T47D (cell line): ENCODE measurements at places on chromosomes 13 and 19.

DNA sequence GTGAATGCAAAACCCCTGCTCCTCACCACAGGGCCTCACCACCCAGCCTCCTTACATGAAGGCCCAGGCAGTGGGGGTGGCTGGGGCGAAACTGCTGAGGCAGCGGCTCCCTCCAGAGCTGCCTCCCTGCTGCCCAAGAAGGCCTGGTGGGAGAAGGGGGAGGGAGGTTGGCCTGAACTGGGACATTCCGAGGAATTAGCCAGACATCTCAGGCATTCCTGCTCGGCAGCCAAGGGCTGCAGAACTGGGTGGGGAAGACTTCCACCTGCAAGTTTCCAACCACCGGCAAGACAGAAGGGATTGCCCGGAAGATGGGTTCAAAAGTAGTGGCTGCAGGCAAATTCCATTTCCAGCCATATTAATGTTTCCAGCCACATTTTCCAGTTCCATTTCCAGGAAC lies 2.3 kb upstream of the PSPN start:
- DNase-seq, result peak; percentile 14

DNA sequence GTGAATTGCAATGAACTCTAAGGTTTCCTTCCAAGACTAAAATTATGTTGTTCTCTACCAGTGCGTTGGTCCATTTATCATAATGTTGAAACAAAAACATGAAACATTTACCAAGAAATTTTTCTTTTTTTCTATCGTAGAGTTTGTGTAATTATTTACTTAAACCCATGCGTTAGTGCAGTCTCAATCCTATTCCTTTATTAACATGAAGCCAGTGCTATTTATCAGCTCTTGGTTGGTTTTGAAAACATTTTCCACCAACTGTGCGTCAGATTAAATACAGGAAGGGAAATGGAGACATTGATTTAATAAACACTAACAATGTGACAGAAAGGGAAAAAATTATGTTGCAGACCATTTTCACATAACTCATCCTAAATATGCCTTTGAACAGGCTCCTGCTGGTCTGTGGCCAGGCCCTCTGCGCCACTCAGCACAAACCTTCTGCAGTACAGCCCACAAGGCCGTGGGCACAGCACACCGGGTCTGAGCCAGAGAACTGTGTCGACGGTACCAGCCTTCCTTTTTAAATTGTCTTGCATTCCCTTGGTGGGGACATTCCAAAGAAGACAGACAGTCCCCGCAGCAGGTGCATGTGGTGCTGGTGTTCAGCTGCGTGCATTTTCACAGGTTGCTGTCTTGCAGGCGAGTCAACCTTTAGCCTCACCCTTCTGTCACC lies 135.8 kb downstream of the SHISA2 start:
- DNase-seq, result no peak

GRCh38 chr13:108859197-108860012 lies 230.0 kb downstream of the MYO16 start:
- DNase-seq, result peak; percentile 52

DNA sequence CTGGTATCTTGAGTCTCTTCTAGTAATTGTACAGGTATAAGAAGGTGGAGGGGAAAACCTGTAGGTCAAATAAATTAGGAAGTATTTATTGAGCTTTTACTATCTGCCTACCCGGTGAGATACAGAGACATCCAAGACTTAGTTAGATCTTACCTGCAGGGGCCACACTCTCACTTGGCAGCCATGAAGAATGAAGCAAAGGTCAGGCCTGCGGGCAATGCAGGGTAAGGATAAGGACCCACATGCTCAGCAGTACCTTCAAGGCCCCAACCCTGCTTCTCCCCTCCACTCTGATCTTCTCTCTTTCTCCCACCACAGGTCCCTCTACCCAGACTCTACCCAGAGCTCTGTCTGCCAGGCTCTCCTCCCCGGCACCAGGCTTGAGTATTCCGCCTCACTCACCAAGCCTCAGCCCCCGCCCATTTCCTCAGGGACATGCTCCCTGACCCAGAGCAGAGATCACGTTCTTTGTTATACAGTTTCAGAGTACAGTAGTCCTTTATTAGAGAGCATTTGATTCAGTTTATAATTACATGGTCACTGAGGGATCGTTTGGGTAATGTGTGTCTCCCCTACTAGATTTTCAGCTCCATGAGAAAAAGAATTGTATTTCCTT lies 18.9 kb upstream of the CLDN10 start:
- DNase-seq, result no peak

DNA sequence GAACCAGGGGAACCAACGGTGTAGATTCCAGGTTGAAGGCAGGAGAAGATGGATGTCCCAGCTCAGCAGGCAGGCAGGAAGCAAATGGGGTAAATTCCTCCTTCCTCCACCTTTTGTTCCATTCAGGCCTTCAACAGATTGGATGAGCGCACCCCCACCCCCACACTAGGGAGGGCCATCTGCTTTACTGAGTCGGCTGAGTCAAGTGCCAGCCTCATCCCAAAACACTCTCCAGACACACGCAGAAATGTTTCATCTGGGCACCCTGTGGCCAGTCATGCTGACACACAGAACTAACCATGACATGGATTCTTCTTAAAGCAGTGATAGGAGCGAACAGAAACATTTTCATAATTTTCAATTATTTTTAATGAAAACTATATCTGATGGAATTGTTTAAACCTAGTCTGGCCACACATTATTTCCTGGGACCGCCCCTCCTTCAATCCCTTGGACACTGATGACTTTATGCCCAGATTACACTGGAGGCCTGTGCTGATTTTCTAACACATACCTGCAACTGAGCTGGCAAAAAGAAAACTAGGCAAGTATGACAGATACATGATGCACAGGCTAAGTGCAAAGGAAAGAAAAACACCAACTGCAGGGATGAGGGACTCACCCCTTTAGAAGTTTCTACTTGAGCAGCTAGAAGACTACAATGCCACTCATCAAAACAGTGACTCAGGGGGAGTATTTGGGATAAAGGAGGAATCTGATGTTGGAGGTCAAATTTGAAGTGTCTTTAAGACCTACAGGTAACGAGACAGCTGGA lies 154.2 kb downstream of the TNFRSF19 start:
- DNase-seq, result no peak

DNA sequence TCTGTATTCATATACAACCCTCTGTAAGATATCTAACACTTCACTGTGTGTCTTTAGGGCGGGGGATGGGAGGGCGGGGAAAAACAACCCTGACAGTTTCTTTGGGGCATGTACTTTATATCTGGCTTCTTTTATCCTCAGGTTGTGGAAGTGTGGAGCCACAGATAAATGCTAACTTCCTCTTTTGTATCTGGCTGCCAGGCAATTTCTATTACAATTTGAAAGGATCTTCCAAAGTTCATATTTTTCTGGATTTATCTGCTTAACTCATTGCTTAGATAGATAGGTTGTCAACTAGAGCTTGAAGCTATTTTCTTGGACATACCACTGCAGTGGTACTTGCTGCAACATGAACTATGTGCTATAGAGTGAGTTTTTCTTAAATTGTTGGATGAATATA lies 393.0 kb downstream of the LMO7 start:
- DNase-seq, result no peak

DNA sequence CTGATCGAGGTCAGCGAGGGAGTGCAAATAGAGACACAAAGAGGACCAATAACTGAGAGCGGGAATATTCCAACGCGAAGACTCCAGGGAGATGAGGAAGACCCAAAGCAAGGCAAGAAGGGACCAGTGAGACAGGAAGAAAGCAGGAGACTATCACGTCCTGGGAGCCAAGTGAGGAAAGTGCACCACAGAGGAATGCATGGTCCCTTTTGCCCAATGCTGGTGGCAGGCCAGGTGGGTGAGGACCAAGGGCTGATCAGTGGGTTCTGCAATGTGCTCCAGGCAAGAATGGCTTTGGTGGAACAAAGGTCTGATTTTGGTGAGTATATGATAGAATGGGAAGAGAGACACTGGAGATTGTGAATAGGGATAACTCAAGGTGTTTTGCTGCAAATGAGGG lies 25.4 kb downstream of the CHST8 start:
- no peak for DNase-seq

DNA sequence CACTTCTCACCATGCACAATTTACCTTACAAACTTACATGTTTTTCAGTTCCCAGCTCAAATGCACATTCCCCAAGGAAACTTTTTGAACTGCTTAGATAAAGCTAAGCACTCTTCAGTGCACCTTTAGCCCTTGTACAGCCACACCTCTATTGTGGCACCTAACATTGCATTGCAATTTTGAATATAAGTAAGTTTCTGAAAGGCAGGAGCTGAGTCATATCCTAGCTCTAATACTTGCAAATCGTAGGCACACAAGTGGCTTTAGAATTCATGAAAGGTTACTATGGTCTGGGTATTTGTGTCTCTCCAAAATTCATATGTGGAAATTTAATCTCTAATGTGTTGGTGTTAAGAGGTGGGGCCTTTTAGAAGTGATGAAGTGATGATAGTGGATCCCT lies 4.9 kb upstream of the ESD start:
- no peak for DNase-seq

DNA sequence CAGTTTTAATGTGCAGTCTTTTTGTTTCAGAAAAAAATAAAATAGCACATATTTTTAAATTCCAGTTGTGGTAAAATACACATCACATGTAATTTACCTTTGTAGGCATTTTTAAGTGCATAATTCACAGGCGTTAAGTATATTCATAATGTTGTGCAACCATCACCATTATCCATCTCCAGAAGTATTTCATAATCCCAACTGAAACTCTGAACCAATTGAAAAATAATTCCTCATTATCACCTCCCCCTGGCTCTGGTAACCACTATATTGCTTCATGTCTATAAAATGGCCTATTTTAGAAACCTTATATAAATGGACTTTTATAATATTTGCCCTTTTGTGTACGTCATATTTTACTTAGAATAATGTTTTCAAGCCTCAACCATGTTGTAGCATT lies 756.5 kb upstream of the KLHL1 start:
- DNase-seq, result no peak

GRCh38 chr13:63457186-63457585 lies 2041.5 kb upstream of the PCDH20 start:
- DNase-seq, result no peak

GRCh38 chr19:16135430-16136127 lies 7.9 kb upstream of the HSH2D start:
- DNase-seq, result no peak

DNA sequence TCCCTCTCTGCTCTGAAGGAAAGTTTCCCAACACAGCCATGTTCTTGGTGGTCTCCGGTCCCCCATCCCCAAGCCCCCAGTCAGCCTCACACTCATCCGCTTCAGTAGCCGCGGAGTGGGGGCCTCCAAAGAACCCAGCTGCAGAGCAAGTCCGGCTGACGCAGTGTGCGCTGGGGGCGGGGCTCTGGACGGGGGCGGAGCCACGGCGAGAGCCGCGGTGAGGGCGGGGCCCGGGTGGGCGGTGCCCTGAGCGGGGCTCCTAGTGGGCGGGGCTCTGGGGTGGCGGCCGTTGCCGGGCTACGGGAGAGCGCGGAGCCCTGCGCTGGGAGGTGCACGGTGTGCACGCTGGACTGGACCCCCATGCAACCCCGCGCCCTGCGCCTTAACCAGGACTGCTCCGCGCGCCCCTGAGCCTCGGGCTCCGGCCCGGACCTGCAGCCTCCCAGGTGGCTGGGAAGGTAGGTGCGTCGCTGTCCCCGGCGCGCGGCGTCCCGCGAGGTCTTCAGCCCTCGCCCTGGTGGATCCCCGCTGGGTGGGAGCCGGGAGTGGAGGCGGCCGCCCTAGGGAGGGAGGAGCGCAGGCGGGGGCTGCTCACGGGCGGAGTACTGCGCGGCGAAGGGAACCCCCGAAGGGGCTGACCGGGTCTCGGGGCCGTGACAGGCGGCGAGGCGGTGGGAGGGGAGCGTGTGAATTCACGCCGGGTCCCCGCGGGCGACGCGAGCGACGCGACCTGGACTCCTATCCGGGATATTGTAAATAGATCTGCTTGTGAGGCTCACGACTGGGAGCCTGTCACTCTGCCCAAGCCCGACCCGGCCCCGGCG lies 9.1 kb downstream of the TNFRSF19 start:
- peak; percentile 51 for DNase-seq

DNA sequence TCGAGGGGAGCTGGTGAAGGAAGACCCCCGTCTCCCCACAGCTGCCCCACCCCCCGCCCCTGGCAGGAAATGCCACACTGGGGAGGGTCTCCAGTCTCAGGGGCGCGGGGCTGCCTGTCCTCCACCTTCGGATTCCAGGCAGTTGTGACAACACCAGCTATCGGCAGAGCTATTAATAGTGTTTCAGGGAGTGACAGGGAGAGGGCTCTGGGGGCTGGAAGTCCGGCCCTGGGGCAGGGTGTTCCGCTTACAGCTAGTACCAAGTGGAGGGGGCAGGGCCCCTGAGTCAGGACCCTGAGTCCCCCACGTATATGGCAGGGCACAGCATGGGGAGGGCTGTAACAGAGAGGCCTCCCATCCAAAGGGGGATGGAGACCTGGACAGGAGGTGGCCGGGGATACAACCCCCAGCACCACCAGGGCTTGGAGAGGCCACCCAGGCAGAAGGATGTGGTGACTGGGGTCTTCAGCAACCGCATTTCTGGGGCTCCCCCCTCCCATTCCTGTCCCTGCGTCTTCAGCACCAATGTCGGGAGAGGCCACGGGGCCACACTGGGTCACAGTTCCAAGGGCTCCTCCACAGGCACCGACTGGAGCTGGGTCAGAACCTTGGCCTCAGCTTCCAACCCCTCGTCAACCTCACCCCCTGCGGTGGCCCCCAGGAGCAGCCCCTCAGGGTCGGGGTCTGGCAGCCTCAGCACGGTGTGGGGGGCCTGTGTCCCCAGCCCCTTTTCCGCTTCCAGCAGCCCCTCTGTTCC lies 3.9 kb downstream of the SIX5 start:
- DNase-seq, result no peak

GRCh38 chr19:18484992-18485391 lies 36.9 kb downstream of the ELL start:
- DNase-seq, result no peak

GRCh38 chr13:43167731-43168130 lies 144.3 kb downstream of the DNAJC15 start:
- DNase-seq, result no peak

DNA sequence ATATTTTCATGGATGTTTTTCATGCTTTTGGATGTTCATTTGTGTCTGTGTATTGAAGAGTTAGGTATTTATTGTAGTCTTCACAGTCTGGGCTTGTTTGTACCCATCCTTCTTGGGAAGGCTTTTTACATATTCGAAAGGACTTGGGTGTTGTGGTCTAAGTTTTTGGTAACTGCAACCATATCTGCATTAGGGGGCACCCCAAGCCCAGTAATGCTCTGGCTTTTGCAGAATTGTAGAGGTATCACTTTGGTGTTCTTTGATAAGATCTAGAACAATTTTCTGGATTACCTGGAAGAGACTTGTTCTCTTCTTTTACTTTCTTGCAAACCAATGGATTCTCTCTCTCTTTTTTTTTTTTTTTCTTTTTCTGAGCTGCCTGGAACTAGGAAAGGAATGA lies 581.3 kb downstream of the DACH1 start:
- no peak for DNase-seq

GRCh38 chr13:82867284-82867683 lies 1015.0 kb downstream of the SLITRK1 start:
- peak; percentile 25 for DNase-seq

DNA sequence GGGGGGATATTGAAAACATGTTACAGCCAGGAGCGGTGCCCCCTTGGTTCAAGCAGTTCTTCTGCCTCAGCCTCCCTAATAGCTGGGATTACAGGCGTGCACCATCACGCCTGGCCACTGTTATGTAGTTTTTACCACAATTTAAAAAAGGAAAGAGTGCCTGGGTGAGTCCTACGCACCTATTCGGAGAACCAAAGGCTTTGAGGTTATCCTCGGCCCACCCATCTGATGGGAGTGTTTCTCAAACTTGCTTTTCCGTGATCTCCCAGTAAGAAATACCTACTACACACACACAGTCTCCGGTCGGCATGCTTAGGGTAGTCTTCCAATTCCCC lies 4.2 kb upstream of the GP6 start:
- no peak for DNase-seq

GRCh38 chr19:13833330-13834243 lies 38.3 kb downstream of the ZSWIM4 start:
- DNase-seq, result peak; percentile 94

GRCh38 chr13:50793026-50793425 lies 50.5 kb downstream of the DLEU7 start:
- DNase-seq, result no peak
